ENCODE measurements at places on chromosomes 3 and 15.
A peak's percentile ranks its signal among the peaks of the same experiment; 100 is the strongest.

GRCh38 chr3:157445857-157446256, 9.2 kb downstream of the PTX3 start:
- no peak overlapping the region for H3K4me3 ChIP-seq
- H3K27me3 ChIP-seq: no peaks in the 10 kb centered on the region
- no peaks in the 10 kb centered on the region for H3K36me3 ChIP-seq

DNA sequence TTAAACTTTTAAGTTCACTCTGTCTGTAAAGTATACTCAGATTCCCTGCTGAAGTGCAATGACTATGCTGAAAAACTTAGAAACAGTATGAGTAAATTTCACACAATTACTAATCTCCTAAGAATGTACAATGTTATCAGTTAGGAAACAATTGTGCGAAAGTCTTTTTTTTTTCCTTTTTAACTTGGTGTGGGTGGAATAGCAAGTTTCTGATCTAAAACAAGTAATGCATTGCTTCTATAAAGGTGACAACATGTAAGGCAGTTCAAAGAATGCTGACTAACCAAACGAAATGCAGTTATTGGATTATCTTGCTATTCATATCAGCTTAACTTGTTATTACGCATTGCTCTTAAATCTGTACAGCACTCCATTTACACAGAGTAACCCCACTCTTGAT, 19.3 kb upstream of the SLC12A8 start:
- H3K27ac ChIP-seq: no peak overlapping the region
- DNase-seq: no peak
- H3K4me1 ChIP-seq: no peaks in the 10 kb centered on the region
- peaks cover 41% of the 10 kb centered on the region for H3K36me3 ChIP-seq
- no peak overlapping the region for H3K4me3 ChIP-seq

DNA sequence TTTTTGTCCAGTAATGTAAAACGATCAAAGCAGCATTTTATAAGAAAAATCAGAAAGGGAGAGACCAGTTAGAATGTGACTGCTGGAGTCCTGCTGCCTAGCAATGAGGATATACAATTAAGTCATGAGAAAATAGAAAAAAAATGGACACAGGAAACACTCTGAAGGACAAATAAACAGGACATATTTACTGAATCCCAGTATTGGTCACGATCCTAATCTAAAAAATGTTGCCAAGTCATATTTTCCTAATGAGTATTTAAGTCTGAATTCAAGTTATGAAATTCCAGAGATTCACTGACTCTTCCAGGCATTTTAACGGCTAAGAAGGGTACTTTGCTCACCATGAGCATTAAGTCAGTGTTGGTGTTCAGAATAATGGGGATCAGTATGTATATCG, 154.3 kb upstream of the CCDC54 start:
- H3K27me3 ChIP-seq: no peaks in the 10 kb centered on the region
- H3K27ac ChIP-seq: no peak overlapping the region
- H3K4me3 ChIP-seq: no peak overlapping the region
- no peaks in the 10 kb centered on the region for H3K4me1 ChIP-seq

DNA sequence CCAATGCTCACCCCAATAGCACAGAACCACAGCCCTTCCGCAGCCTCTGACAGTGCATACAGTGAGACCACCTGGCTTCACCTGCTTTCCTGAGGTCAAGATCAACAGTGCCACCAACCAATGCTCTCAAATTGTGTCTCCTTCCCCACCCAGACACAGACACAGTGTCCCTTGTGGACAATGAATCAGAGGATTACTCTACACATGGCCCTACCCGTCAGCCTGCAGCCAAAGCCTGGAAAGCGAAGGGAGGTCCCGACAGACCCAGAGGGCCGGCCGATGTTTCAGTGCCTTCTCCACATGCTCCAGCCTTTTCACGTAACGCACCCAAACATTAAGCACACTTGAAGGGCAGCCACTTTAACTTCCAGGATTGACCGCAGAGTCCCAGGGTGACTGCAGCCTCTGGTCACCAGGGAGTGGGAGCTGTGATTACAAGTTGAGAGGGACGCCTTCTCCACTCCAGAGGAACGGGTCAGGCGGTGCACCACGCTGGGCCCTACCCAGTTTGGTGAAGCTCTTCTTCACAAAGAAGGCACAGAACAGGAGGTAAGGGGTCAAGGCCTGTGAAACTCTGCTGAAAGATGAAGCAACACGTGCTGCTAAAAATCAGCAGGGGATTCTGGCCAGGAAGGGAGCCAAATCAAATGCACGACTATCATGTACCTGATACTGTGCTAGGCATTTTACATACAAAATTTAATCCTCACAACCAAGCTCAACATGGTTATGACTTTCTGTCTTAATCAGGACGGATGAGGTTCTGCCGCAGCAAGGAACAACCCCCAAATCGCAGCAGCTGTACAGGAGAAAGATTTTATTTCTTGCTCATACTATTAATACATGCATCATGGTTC, 17.2 kb downstream of the KLHL25 start:
- no peak for DNase-seq
- no peak overlapping the region for H3K27ac ChIP-seq
- H3K36me3 ChIP-seq: no peaks in the 10 kb centered on the region
- no peaks in the 10 kb centered on the region for H3K27me3 ChIP-seq
- H3K4me1 ChIP-seq: peaks cover 9% of the 10 kb centered on the region

DNA sequence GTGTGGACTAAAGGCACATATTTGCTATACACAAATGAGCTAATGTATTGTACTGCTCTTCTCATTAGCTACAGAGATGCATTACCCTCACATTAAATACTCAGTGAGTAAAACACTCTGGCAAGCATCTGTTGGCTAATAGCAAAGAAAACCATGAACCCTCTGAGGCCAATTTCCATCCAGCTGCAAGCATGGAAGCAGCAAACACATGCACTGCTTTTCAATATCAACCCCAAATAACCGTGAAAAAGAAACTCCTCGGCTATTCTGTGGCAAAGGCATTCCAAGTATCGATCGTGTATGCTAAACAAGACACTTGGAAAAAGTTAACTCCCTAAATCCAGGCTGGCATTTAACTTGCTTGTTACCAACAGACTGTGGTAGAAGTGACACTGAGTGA, 67.0 kb downstream of the PEAK1 start:
- DNase-seq: no peak
- H3K27me3 ChIP-seq: no peaks in the 10 kb centered on the region
- H3K4me3 ChIP-seq: no peak overlapping the region

DNA sequence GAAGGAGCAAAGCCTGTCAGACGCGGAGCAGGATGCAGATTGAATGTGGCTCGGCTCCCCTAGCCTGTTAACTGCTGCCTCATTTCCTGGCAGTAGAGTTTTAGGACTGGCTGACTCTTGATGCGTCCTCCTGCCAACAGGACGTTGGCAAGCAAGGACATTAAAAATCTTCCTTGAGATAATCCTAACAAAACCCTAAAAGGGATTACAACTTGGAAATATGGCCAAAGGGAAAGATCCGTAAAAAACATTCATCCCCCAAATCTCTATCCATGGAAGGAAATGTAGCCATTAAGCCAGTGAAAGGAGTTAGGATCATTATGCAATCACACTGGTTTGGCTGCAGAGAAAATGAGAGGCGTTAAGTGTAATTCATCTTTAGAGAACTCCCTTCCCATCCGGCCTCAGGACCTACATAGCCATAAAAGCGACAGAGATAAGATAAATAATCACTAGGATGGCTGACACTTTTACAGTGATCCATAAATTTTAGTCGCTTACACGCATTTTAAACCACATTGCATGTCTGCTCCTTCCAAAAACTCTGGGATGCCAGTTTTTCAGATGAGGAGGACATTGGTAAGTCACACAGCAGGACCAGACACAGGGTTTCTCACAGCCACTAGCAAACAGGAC, 44.5 kb upstream of the C3orf80 start:
- H3K4me1 ChIP-seq: no peaks in the 10 kb centered on the region
- H3K27me3 ChIP-seq: peaks cover 4% of the 10 kb centered on the region
- DNase-seq: no peak
- no peak overlapping the region for H3K27ac ChIP-seq
- no peaks in the 10 kb centered on the region for H3K36me3 ChIP-seq

DNA sequence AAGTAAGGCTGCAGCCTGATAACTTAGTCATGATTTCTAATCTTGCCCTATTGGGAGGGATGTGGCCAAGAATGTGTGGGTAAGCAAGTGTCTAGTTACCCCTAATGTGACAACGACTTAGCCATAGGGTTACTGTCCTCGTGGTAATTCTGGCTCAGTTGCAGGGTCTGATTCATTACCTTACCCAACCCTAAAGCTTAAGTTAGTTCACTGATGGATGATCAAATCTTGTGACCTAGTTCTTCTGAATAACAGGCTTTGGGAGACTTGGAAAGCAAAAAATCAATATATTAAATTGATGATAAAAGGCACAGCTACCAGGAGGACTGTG, 1.6 kb upstream of the INTS14 start:
- H3K27ac ChIP-seq: no peak overlapping the region
- DNase-seq: no peak
- peak overlapping the region; percentile 88 for H3K4me3 ChIP-seq
- H3K36me3 ChIP-seq: peaks cover 3% of the 10 kb centered on the region
- peaks cover 4% of the 10 kb centered on the region for H3K27me3 ChIP-seq

GRCh38 chr15:95261546-95261945, 1030.2 kb downstream of the MCTP2 start:
- DNase-seq: no peak
- H3K4me1 ChIP-seq: peaks cover 6% of the 10 kb centered on the region
- peaks cover 30% of the 10 kb centered on the region for H3K27me3 ChIP-seq
- H3K27ac ChIP-seq: no peak overlapping the region

- H3K27me3 ChIP-seq: peaks cover 3% of the 10 kb centered on the region
- H3K4me1 ChIP-seq: no peaks in the 10 kb centered on the region
- H3K36me3 ChIP-seq: no peaks in the 10 kb centered on the region
- H3K4me3 ChIP-seq: no peak overlapping the region
- no peak for DNase-seq
Measured at GRCh38 chr3:135213822-135214221, 418.8 kb downstream of the EPHB1 start.

DNA sequence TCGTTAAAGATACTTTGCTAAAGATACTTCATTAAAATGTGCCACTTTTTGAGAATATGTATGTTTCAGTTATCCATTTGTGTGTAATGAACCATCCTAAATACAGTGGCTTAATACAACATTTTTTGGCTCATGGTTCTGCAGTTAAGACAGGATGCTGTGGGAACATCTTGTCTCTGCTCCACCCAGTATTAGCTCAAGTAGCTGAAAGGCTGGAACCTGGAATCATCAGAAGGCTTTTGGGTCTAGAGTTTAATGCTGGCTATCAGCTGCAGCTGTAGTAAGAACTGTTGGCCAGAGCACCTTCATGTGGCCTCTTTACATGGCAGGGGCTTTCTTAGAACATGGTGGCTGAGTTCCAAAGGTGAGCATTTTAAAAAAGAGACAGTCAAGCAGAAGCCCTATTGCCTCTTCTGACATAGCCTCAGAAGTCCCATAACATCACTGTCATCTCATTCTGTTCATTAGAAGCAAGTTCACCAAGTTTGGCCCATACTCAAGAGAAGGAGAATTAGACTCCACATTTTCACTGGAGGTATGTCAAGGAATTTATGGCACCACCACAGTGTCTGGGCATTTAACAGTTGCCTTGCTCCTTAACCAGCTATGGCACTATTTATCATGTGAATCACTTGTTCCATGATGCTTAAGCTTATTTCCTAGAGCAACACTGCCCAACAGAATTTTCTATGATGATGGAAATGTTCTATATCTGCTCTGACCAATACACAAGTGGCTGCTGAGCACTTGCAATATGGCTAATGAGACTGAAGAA, 70.4 kb upstream of the PDZRN3 start:
- H3K4me3 ChIP-seq: no peak overlapping the region
- no peaks in the 10 kb centered on the region for H3K4me1 ChIP-seq
- no peaks in the 10 kb centered on the region for H3K27me3 ChIP-seq
- no peaks in the 10 kb centered on the region for H3K36me3 ChIP-seq
- H3K27ac ChIP-seq: no peak overlapping the region
- no peak for DNase-seq

DNA sequence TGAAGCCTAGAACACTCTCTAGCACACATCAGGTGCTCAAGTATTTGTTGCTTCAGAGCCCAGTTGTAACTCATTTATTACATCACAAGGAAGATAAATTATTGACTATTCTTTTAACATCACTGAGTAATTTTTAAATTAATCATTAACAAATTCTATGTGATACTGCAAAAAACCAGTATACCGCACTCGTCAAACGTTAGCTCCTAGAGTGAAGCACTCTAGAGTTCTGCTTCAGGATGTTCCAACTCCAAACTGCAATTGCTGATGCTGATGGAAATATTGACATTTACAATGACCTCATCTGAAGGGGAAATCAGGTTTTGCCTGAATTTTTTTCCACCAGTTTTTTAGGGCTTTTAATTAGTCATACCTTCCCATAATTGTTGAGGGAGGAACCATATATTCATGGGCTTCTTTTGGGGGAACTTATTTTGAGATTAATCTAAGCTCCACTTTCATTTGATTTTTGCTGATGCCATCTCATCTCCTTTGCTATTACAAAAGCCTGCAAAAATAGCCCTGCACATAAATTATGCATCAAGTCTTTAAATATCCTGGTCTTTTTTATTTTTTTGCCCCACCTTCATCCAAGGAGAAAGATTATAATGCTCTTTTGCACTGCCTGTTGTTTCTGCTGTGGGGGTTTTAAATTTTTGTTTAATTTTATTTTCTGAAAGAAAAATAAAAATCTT, 123.0 kb upstream of the STAC start:
- H3K4me3 ChIP-seq: no peak overlapping the region
- no peaks in the 10 kb centered on the region for H3K4me1 ChIP-seq
- no peak overlapping the region for H3K27ac ChIP-seq
- no peak for DNase-seq
- no peaks in the 10 kb centered on the region for H3K36me3 ChIP-seq
- no peaks in the 10 kb centered on the region for H3K27me3 ChIP-seq

DNA sequence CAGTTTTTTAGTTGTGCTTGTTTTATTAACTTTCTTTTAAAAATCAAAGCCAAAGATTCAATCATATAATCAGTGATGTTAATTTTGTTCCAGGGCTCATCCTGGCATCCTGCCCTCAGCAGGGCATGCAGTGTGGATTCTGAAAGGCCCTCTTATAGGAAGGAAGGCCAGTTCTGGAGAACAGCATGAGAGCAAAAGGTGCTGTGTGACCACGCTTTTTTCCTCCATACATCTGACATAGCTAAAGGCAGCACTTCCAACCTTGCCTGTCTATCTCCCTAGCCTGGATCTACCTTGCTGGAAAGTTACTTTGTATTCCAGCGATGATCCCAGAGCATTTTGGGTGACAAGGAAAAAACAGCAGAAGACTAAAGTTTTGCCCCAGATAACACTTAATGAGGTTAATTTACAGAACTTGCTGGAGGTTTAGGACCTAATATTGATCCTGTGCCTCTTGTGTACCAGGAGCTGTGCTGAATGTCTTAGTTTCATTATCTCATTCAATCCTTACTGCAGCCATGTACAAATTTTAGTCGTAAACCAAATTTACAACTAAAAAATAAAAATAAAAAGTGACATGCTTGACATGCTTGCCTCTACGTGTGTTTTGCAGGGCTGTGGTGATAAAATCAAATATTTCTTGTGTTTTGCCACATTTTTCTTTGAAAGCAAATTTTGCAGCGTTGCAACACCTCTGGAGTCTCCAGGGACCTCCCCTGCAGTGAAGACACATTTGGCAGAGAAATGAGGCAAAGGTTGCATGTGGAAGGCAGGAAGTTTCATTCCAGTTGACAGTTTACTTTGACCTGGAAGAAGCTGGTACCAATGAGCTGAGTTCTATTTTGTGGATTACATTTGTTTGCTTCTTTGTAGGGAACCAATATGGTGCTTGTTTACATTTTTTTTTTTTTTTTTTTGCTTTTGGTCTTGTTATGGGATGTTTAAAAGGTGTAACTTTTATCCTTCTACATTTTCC, 13.2 kb downstream of the IL1RAP start:
- no peak overlapping the region for H3K4me3 ChIP-seq
- no peaks in the 10 kb centered on the region for H3K4me1 ChIP-seq
- no peak for DNase-seq

Measured in activated naive CD4-positive, alpha-beta T cell treated with anti-CD3 and anti-CD28 coated beads, Interleukin-2, amount 10 ng/mL, durations not matched to agents 7 days and 5 days (primary cell).